ENCODE measurements at places on chromosomes 13 and 19.

DNA sequence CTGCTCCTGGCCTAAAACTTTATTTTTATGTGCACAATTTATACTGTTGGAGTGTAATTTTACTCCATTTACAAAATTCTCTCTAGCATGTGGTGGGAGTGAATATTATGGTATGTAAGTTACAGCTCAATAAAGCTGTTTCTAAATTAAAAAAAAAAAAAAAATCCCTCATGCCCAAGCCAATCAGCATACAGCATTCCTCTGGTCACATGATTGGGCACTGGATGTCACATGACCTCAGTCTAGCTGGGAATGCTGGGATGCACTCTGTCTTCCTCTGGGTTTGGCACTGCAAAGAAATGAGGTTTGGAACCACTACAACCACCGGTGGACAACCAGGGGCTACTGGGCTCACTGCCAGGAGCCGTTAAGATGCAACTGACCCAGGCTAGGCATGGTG, 67.6 kb downstream of the ZNF557 start:
- no peak for DNase-seq

DNA sequence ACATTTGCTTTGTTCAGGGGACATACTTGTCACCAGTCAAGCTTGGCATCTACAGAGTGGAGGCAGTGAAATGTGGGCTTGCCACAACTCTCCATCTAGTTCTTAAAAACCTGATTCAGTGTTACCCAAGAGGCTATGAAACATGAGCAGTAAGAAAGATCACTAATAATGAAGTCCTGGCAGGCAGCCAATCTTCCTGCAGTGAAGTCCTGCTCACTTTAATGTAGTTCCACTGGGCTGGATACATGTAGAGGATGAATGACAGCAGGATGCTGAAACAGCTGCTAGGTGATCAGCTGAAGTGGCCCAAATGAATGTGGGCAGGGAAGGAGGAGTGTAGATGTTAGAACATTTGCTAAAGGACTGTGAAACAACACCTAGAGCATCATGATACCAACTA, 1213.1 kb downstream of the OLFM4 start:
- DNase-seq: no peak

- DNase-seq: no peak
These were observed 15.4 kb downstream of the RB1 start for GRCh38 chr13:48318821-48319511.

- DNase-seq: no peak
These were observed 5.5 kb downstream of the ACP4 start for GRCh38 chr19:50795664-50796073.

GRCh38 chr13:105969761-105970160, 565.7 kb downstream of the EFNB2 start:
- DNase-seq: no peak

- DNase-seq: no peak
These were observed 275.4 kb downstream of the NALCN start for GRCh38 chr13:101140936-101141335.

GRCh38 chr13:52911340-52911739, 62.9 kb upstream of the PCDH8 start:
- DNase-seq: no peak

DNA sequence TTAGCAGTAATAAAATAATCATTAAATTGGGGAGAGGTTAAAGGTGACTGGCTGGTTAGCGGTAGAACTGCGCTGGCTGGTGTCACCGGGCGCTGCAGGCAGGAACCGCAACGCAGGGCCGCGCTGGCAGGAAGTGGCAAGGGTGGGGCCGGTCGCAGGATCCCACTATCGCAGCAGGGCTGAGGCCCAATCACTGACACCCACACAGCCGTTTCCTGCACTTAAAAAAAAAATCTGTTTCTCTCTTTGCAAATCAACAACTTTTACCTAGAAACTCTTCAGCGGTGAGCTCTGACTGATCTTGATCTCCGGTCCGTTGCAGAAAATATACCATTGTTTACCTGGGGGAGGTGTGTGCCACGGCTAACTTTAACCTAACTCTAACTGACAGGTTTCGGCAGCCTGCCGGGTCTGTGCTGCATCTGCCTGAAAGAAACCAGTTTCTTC, 46.9 kb downstream of the KLF2 start:
- DNase-seq: peak; percentile 55

DNA sequence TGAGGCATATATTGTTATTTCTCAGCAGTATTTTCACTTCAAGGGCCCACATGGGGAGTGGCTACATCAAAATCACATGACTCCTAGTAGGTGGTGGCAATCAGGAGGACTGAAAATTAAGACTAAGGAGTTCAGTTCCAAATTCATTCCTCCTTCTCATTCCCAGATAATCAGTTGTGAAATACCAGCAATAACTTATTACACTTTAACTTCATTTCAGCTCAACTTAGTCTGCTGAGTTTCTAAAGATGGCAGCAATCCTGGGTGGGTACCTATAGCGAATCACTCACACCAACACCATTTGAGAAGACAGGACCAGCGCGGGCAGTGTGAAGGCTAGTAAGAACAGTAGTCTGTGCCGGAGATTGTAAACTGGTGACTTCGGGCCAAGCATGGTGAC, 63.9 kb upstream of the SLC10A2 start:
- no peak for DNase-seq

- DNase-seq: no peak
These were observed 500 bp downstream of the SMIM24 start for GRCh38 chr19:3479834-3480215.

DNA sequence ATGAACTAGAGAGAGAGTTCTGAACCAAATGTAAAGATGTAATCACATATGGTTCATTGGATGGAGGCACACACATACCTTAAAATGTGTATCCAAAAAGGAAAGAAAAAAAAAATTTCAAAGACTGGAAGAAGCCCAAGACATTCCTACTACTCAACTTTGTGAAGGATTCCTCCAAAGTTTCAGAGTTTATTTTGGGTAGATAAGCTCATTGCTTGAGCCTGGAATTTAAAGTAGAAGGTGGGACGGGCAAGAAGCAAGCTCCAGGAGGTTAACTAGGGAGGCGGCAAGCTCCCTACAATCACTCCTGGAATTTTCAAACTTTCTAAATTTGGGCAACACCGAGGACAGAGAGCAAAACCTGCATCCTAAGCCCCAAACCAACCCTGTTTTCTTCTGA, 1.9 kb downstream of the TSHZ3 start:
- no peak for DNase-seq

- peak; percentile 25 for DNase-seq
These were observed 31.4 kb upstream of the MTIF3 start for GRCh38 chr13:27481766-27482165.

DNA sequence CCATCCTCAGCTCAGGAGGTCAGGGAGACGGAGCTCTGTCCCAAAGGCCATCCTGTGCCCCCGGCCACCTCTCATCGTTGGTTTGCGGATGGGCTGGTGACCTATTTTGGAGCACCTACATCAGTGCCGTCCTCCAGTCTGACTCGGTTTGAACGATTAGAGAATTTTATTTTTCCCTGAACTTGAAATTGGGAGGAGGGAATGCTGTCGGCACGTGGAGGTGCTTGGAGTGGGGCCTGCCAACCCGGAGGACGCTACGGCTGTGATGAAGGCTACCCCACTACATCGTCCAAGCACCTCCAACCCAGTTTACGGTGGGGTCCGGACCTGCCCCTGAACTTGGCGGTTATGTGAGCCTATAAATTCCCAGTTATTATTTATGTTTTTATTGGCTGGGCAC, 3.0 kb upstream of the ZNF554 start:
- DNase-seq: no peak

- no peak for DNase-seq
These were observed 117.1 kb downstream of the TSHZ3 start for GRCh38 chr19:31232180-31232579.

- DNase-seq: no peak
These were observed 45.4 kb upstream of the MIR17HG start for GRCh38 chr13:91302111-91302510.

GRCh38 chr13:85512421-85512820, 286.8 kb downstream of the SLITRK6 start:
- no peak for DNase-seq

GRCh38 chr13:32902874-32903273, 113.3 kb upstream of the KL start:
- peak; percentile 85 for DNase-seq

DNA sequence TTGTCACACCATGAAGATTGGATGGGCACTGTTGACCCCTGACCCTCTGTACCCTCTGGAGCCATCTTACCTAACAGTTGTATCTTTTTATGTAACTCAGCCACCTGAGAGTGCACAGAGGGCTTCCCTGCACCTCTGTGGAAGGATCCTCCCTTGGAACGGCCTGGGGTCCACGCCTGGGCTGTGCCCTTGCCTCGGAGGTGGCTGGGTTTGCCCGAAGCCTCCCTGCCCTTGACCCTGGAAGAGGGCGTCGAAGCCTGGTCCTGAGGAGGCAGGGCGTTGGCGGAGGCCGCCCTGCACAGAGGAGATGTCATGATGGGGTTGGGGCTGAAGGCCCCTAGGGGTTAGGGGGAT, 241 bp downstream of the ODAD3 start:
- DNase-seq: no peak

DNA sequence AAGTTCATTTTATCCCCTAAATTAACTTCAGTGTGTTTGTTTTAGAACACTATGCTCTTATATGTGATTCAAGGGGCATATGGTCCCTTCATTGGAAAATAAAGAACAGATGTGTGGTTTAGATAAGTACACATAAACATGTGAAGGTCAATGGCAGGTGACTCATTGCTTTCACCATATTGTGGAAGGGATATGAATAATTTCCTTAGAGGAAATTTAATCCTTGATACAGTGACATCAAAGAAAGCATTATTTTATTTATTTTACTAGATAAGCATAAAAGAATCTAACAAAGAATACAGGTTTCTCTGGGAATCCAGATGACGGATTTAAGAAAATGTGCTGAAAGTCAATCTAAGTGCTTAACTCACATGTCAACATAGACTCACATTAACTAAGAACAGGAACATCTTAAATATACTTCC, 373.5 kb downstream of the KCTD12 start:
- DNase-seq: no peak

DNA sequence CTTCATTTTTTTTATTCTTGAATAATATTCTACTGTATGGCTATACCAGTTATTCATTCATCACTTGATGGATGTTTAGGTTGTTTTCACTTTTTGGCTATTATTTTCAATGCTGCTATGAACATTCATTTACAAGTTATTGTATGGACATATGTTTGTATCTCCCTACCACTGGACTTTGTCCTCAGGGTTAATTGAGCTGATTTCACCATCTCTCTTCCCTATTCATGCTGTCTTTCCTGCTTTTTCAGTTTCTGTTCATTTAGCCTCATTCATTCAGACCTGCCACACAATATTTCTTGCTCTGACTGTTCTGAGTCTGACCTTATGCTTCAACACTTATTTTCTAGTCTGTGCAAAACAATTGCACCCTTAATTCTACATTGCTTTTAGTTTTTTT, 12.3 kb upstream of the C1QTNF9B start:
- no peak for DNase-seq

- no peak for DNase-seq
These were observed 107.3 kb downstream of the GADD45B start for GRCh38 chr19:2582984-2583956.

DNA sequence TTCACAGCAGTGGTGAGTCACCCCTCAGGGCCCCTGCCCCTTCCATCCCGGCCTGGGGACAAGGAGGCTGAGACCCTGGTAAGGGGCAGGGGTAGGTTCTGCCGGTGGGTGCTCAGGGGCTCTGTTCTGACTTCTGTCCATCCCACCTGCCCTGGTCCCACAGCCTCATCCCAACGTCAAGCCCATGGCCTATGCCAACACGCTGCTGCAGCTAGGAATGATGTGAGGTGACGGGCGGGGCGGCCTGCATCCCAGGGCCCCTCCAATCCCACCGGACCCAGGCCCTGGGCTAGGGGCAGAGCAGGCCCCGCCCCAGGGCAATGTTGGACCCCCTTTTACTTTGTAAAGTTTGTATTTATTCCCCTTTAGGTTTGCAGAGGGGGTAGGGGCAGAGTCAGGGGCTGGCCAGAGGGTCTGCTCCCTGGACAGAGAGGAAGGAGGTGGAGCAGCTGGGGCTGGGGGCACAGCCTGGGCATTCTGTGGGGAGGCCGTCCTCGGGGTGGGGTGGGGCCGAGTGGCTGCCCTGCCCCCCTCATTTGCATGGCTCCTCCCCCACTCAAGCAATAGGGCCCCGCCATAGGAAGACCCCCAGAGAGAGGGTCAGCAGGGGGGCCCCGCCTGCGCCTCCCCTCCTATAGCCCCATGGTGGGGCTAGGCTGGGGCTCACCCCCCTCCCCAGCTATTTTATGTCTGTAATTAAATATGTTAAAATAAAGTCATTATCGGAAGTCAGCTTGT, 23.1 kb downstream of the CCDC8 start:
- no peak for DNase-seq

DNA sequence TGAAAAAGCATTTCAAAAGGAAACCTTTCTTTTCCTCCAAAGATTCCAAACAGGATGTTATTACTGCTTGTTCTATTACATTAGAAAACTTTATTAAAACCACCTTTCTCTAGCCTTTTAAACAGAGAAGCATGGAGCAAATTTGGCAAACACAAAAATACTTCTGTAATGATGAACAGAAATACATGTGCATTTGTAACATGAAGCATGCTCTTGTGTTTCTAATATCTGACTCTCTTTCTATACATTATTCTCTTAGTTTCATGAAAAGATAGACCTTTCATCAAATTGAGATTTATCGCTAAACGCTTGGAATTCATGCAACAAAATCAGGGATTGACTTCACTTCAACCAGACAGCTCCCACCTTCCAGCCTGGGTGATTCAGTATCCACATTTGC, 152.8 kb upstream of the IRS2 start:
- no peak for DNase-seq
